ENCODE measurements at places on chromosomes 6 and 20.

- DNase-seq, result no peak
These were observed 20.2 kb downstream of the MCUR1 start for GRCh38 chr6:13794184-13794583.

DNA sequence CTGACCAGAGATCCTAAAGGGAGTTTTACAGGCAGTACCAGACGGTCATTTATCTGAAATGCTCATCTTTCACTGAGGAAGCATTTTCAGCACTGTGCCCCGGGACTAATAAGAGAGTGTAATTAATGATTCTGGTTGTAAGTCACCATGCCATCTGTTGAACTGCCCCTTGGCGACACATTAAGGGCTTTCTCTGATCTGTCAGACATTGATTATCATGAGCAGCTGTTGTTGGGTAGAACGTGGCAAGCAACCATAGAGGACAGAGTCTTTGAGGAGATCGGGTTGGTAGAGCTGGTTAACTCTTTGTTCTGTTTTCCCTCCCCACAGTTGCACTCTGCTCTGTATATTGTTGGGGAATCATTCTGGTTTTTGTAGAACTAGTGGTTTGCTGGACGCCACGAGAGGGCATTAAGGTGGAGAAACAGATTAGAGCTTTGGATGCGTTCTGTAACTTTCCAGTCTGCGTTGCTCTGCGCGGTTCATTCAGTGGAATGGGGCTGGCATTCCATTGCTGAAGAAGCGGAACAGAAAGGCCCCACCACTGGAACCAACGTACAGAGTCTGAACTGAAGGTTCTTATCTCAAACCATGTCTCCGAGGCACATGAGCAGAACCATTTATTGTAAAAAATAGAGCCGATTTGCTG is 34.3 kb downstream of the RPRD1B start:
- no peak for DNase-seq

- DNase-seq, result no peak
These were observed 88.7 kb upstream of the NAA20 start for GRCh38 chr20:19928328-19929011.

- no peak for DNase-seq
These were observed 87.4 kb upstream of the RALGAPA2 start for GRCh38 chr20:20799716-20800312.

DNA sequence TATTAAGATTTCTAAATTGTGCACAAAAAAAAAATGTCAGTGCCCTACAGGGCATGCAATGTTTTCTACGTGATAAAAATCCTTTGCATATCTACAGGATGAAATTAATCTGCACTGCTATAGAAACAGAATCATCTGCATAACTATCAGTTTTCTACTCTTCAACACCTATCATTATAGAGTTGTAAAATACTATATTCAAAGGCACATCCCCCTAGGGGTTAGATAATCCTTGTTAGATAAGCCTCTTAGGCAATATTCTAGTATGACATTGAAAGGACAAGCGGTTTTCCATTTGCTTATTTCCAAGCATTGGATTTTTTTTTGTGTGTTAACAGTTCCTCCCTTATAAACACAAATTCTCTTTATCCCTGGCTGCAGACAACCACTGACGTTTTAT is 98.7 kb upstream of the LAMA2 start:
- no peak for DNase-seq

- DNase-seq, result no peak
These were observed 1.9 kb downstream of the ABRACL start for GRCh38 chr6:139030228-139030963.

- no peak for DNase-seq
These were observed 332.8 kb downstream of the BTBD9 start for GRCh38 chr6:38306931-38307330.

Data from stimulated activated CD8-positive, alpha-beta memory T cell treated with anti-CD3 and anti-CD28 coated beads, Interleukin-2, amount 100 ng/mL, for 1 hour (primary cell).